Stimulated activated CD4-positive, alpha-beta T cell treated with anti-CD3 and anti-CD28 coated beads, Interleukin-1b, Interleukin-23, amount 100 ng/mL, for 48 hours (primary cell): ENCODE measurements at places on chromosomes 7 and 10.

DNA sequence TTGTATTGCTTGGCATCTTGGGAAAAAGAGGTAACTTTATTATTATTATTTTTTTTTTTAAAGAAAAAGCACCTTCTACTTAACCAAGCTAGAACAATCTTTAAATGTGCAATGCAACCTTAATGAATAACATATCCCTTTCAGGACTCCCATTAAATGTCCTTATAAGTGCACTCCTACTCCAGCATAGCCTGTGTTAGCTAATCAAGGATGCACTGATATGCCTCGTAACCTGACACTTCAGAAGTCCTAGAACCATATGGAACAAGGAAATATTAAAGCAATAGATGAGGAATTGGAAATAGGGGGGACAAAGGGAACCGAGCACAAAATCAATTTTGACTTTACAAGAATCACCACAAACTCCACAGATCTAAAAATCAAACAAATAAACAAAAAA lies 522.4 kb downstream of the PARD3 start:
- DNase-seq = no peak

DNA sequence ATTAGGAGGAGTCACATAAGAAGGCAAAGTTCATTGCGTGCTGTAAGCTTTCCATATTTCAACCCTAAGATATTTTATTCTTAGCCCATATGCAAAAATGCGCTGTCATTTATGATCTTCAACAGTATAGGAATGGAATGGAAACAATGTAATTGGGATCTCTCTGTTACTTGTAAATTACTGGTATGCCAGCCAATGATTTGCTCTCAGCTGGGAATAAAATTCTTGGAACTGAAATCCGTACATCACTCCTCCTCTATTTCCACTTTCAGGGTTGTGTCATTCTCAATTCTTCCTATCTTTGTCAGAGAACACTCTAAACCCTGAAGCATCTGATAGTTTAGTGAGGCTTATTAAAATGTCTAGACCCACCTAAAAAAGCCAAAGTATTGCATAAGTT lies 80.7 kb upstream of the STEAP4 start:
- DNase-seq = no peak

DNA sequence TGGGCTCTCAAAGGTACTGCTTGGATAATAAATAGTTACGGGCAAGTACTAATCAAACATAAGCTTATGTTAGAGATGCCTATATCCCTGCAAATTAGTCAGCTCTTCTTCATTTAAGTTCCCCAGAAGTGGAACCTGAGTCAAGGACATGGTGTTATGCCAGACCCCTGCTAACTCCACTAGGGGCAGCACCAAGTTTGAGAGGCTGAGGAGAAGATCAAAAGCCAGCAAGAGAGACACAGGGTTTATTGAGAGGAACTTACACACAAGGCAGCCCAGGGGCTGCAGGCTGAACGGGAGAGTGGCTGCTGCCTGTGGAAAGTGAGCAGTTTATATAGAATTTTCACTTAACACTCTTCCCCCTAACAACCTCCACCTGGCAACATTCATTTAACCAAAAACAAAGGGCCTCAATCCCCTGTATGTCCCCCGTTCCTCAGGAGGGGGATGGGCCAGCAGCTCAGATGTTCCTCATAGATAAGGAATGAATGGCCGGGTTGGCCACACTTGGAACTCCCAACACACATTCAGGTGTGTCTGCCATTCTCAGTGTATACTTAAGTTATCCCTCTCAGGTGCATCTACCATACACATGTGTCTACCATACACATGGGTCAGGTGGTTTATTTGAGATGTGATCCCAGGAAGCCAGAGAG lies 62.6 kb upstream of the GHITM start:
- DNase-seq = no peak

DNA sequence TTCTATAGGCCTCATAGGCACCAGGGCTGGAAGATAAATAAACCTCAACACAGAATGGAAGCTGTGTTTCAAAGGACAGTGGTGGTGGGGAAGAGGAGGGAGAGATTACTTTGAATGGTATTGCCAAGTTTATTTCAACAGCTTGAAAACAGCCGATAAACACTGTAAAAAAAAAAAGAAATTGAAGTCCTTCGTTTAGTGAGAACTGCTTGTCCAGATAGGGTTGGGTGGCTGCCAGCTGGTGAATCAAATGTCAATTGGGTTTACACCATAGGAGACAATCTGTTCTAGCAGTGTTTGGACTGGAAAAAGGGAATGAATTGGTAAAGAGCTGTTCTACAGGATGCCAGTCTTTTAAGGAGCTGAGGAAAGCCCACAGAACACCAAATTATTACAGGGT lies 254.8 kb downstream of the PHF14 start:
- no peak for DNase-seq

DNA sequence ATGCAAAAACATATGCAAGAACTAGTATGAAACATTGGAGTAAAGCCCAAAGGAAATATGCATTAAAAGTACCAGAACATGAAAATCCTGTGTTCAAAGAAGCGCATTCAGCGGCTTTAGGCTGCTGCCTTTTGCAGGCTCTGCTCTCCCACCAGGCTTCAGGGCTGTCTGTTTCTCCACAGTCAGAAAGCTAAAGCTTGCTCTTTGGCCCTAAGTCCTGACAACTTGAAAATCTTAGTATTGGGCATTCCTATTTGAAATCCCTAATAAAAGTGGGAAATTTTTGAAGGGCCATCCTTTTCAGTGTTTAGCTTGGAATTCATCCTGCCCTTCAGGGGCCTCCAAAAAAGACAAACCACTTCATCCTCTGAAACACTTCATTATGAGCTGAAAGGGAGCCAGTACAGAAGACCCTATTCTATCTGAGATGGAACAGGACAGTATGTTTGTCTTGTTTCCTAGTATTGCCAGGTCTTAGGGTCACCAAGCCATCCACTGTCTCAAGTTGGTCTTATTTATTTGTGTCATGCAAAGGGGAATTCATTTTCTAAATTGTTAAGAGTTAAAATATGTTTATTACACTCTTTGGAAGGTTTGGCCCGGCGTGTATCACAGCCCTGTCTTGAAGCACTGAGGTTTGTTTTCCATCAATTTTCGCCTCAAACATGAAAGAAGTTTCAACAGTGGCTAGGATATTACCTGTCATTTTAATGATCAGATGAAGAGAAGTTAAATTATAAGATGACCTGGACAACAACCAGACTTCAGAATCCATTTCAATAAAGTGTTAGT lies 326.3 kb upstream of the BMPER start:
- no peak for DNase-seq

- DNase-seq = no peak
These were observed 82.8 kb upstream of the COL13A1 start for GRCh38 chr10:69718951-69719350.

GRCh38 chr10:50404021-50404773 lies 152.9 kb upstream of the ASAH2 start:
- DNase-seq = no peak

DNA sequence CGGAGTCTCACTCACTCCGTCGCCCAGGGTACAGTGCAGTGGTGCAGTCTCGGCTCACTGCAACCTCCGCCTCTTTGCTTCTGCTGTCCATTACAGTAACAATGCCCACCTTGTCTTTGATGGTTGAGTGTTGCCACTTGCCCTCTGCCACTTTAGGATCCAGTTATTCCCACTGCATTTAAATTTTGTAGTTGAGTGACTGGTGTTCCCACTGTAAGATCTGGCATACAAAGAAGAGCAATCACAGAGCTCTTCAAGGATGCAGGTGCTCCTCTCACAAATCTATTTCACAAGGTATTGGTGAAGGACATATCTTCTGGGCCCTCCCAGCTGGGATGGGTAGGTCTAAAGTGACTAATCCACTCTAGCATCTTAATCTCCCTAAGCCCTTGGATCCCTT lies 12.6 kb downstream of the PTER start:
- DNase-seq = no peak

GRCh38 chr7:74454925-74455288 lies 1.2 kb downstream of the GTF2IRD1 start:
- no peak for DNase-seq

GRCh38 chr10:95026461-95026860 lies 42.8 kb downstream of the CYP2C8 start:
- DNase-seq = no peak

DNA sequence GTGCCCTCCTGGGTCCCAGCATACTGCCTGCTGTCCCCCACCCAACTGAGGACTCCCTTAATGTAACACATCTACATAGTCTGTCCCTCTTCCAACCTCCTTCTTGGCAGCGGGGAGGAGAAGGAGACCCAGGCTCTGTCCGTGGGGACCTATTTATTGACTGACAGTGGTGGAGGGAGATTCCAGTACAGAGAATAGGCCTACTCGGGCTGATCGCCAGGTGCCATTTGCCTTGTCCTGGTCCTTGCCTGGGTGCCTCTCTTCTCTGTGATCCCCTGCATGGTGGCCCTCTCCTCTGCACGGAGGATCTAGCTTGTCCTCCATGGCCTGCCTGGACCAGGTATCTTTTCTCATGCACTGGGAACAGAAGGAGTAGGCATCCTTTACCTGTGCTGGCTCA lies 17.0 kb downstream of the GHRHR start:
- DNase-seq = no peak

DNA sequence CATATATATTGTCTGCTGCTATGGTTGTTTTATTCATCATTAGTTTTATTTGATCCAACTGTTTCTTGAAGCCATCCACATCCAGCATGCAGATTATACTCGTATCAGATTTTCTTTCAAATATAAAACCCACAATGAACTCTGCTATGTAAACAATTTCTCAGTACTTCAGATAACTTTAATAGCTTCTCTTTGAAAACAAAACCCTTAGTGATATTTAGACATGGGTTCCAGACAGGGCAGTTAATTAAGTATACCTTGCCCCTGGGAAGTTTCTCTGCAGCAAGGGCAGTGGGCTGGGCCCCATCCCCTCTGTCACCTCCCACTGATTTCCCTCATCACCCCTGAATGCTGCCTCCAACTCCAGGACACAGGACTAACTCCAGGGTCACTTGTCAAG lies 104.3 kb downstream of the GFRA1 start:
- DNase-seq = no peak

DNA sequence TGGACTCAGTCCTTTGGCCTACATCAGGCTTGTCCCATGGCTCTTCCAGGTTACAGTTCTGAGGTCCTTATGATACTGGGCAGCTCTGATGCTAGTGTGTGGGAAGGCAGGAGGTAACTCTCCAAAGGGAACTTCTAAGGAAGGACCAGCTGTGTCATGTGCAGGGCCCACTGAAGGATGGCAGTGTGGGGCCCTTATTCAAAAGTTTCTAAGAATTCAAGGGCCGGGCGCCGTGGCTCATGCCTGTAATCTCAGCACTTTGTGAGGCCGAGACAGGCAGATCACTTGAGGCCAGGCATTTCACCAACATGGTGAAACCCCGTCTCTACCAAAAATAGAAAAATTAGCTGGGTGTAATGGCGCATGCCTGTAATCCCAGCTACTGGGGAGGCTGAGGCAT lies 254.2 kb upstream of the HABP2 start:
- DNase-seq = no peak

DNA sequence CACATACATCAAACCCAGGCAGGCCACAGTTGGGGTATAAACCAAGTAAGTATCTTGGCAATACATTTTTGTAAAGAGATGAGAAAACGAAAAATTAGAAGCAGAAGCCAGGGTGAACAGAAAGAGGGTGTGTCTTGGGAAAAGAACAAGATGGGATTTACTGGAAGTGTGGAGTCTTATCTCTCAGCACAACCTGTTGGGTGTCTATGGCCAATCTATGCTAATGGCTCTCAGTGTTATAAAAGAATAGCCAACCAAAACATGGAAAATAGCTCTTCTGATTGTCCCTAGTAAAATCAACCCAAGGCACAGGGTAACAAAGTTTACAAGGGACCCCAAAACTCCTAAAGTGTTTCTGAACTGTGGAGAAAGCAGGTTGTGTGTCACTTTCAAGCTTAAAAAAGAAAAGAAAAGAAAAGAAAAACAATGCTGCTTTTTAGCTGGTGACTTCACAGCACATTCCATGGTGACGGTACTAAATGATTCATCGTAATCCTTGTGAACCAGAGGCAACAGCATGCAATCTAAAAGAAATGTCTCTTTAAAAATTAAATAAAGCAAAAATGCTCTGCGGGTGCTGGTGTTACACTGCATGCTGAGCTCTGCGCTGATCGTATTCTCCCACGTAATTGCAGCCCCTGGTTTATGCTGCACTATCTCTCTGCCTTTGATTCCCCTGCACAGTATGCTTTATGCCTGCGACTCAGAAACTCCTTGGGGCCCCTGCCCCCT lies 100.8 kb downstream of the C10orf90 start:
- no peak for DNase-seq

DNA sequence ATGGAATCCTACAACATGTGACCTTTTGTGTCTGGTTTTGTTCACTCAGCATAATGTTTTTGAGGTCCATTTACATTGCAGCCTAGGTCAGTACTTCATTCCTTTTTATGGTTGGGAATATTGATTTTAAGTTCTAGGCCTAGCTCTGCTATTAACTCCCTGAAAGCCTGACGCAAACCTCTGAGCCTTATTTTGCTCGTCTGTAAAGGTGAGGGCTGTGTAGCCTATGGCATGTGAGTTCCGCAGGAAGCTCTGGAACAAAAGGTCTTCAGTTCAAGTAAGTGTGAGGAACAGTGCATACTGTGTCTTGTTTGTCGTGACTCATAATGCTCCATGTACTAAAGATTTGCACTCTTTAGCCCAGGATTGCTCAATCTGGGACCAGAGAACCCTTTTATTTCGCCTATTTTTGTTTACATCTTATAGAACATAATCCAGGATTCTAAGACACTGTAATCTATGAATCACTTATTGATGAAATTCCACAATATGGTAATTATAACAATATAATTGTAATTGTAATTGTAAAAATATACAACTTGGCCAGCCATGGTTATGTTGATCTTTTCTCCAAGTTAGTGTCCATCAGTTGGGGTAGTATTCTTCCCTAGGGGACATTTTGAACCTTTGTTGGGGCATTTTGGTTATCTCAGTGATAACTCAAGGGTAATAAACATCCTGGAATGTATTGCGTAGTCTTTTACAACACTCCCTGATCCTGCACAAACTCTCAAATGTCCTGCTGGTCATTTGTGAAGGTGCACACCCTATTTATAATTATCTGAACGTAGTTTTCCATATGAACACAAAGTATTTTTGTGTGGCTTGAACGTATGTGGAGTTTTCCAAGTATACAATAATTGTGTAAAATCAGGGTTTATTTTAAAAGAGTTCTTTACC lies 184.7 kb downstream of the VTI1A start:
- DNase-seq = no peak

DNA sequence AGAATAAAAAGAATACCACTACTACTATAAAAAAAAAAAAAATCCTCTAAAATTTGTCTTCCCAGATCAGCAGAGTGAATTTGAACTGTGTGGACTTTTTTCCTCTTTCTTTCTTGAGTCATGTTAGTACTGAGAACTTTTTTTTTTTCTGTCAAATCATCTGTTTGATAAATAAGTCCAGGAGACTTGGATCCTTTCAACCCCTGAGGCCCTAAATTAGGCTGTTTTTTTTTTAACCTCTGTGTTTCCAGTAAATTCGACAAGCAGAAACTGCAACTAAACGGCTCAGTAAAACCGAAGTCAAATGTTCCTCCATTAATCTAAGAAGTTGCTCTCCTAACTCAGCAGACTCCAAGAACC lies 2.7 kb downstream of the MAP3K8 start:
- DNase-seq = no peak
